ENCODE measurements at places on chromosomes 4 and X.

DNA sequence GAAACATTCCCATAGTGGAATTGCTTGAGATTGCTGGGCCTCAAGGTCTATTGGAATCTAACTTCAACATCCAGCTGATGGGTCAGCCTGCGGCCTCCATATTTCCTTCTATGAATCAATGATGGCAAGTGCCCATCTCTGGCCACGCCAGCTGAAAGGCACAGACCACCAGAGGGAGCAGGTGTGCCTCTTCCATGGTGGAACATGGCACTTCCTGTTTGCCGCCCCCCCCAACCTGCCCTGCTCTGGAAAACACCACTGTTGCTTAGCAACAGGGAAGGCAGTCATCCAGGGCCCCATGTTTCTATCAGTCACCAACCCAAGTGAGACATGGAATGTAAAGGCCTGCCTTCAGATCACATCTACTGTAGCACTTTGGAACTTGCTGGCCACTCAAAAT, 11.6 kb downstream of the PAGE4 start:
- DNase-seq: peak; percentile 38

- no peak for DNase-seq
These were observed 1.8 kb downstream of the WWC2 start for GRCh38 chr4:183100827-183101226.

GRCh38 chr4:112513971-112514646, 1.9 kb downstream of the NEUROG2 start:
- no peak for DNase-seq

GRCh38 chrX:17537723-17538243, 162.8 kb downstream of the NHS start:
- DNase-seq: no peak

Measured in fibroblast of mammary gland (primary cell).